Activated CD8-positive, alpha-beta T cell treated with anti-CD3 and anti-CD28 coated beads, Interleukin-2, amount 10 ng/mL, durations not matched to agents 7 days and 5 days (primary cell): ENCODE measurements at places on chromosomes 2 and 18. TPM values are rescaled to one million over a fixed set of nuclear protein-coding genes. Genes with fewer than 3 reads are reported as not detected.

The ANTXR1 gene
- total RNA-seq, result not detected

The GTF2A1L gene
- not detected for total RNA-seq

The SCYGR4 gene
- not detected for total RNA-seq

The GAL3ST2 gene
- 0.34 TPM for total RNA-seq

The FKBP7 gene
- 2.6 TPM for total RNA-seq

The ABCG5 gene
- not detected for total RNA-seq

The RAB27B gene
- total RNA-seq, result 2.0 TPM

GRCh38 chr18:59505356-59505755 lies 146.3 kb upstream of the LMAN1 start:
- no peaks in the 10 kb centered on the region for H3K36me3 ChIP-seq
- no peak overlapping the region for H3K4me3 ChIP-seq
- H3K27me3 ChIP-seq, result peaks cover 2% of the 10 kb centered on the region
- H3K4me1 ChIP-seq, result no peaks in the 10 kb centered on the region

DNA sequence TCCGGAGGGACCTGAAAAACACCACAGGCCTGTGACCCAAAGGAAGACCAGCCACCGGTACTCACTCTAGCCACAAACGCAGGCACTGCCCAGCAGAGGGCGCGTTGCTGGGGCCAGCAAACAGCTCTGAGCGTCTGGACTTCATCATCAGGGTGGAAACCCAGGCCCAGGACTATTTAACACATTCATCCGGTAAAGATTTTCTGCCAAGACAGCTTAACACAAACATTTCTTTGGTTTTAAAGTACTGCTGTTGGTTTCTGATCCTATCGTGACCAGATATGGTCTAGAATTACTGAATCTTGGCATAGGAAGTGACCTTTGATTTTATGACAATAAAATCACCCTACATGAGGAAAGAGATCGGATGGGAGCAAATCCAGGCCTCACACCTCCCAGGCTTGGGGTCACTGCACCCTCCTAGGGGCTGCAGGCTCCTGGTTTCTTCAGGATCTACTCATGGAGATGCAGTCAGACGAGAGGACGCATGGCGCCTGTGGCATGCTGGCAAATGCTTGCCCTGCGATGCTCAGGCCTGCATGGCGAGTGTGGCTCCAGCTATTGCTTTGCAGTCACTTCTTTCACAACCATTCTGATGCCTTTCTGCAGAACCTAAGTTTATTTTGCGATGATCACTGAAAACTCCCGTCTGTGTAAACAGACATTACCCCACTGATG lies 130.4 kb downstream of the COL4A4 start:
- H3K4me3 ChIP-seq, result no peak overlapping the region
- H3K4me1 ChIP-seq, result peaks cover 3% of the 10 kb centered on the region
- H3K27me3 ChIP-seq, result peaks cover 23% of the 10 kb centered on the region
- DNase-seq, result peak; percentile 24

GRCh38 chr18:59273759-59274532 lies 692 bp upstream of the RAX start:
- no peak overlapping the region for H3K4me3 ChIP-seq
- no peak for DNase-seq
- H3K27ac ChIP-seq, result no peak overlapping the region

DNA sequence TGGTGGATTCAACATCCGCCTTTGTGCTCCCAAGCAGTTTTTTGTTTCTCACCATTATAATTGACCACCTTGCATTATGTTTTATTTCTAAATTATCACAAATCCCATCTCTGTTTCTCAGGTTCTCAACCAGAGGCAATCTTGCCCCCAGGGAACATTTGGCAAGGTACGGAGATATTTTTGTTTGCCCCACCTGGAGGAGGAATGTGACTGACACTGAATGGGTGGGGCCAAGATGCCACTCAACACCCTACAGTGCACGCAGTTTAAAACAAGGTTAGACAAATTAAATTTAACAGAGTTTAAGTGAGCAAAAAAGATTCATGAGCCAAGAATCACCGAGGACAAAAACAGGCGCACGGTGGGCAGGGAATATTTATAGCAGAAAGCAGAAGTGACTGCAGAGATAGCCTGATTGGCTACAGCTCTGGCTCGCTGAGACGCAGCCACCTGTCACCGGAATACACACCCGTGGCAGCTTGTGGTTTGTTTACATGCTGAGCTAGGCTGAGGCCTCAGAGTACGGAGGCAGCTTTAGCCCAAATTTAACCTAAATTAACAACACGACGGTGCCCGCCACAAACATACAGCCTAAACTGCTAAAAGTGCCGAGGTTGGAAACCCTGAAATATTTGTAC lies 150.0 kb upstream of the ALKAL2 start:
- peaks cover 27% of the 10 kb centered on the region for H3K4me1 ChIP-seq
- no peaks in the 10 kb centered on the region for H3K27me3 ChIP-seq
- peak; percentile 79 for DNase-seq
- peak overlapping the region; percentile 66 for H3K4me3 ChIP-seq
- H3K36me3 ChIP-seq, result no peaks in the 10 kb centered on the region

DNA sequence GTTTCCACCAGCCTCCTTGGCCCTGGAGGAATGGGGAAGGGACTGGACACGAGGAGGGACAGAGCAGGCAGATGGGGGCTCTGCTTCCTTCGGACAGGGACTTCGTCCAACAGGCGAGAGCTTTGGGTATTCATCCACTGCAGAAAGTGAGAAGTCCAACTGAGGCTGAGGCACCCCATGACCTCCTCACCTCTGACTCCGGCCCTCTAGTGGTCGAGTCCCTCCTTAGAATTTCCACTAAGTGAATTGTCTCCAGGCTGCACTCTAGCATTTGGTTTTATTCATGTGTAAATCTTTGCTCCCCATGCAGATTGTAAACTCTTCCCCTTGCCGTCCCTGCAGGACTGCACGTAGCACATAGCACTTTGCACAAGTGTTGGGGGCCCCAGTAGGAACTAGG lies 75.6 kb downstream of the TMEM247 start:
- H3K27me3 ChIP-seq, result no peaks in the 10 kb centered on the region
- peak; percentile 53 for DNase-seq
- no peak overlapping the region for H3K4me3 ChIP-seq
- H3K36me3 ChIP-seq, result peaks cover 20% of the 10 kb centered on the region
- H3K4me1 ChIP-seq, result peaks cover 25% of the 10 kb centered on the region
- H3K27ac ChIP-seq, result no peak overlapping the region

GRCh38 chr2:224038049-224038829 lies 847 bp downstream of the SERPINE2 start:
- peaks cover 36% of the 10 kb centered on the region for H3K4me1 ChIP-seq
- H3K36me3 ChIP-seq, result peaks cover 2% of the 10 kb centered on the region
- peaks cover 35% of the 10 kb centered on the region for H3K27me3 ChIP-seq
- H3K27ac ChIP-seq, result peak overlapping the region; percentile 68

- no peak overlapping the region for H3K4me3 ChIP-seq
- H3K36me3 ChIP-seq, result no peaks in the 10 kb centered on the region
- peaks cover 3% of the 10 kb centered on the region for H3K27me3 ChIP-seq
- no peak for DNase-seq
These were observed 30.0 kb downstream of the SERPINB8 start for GRCh38 chr18:63999871-64000270.

DNA sequence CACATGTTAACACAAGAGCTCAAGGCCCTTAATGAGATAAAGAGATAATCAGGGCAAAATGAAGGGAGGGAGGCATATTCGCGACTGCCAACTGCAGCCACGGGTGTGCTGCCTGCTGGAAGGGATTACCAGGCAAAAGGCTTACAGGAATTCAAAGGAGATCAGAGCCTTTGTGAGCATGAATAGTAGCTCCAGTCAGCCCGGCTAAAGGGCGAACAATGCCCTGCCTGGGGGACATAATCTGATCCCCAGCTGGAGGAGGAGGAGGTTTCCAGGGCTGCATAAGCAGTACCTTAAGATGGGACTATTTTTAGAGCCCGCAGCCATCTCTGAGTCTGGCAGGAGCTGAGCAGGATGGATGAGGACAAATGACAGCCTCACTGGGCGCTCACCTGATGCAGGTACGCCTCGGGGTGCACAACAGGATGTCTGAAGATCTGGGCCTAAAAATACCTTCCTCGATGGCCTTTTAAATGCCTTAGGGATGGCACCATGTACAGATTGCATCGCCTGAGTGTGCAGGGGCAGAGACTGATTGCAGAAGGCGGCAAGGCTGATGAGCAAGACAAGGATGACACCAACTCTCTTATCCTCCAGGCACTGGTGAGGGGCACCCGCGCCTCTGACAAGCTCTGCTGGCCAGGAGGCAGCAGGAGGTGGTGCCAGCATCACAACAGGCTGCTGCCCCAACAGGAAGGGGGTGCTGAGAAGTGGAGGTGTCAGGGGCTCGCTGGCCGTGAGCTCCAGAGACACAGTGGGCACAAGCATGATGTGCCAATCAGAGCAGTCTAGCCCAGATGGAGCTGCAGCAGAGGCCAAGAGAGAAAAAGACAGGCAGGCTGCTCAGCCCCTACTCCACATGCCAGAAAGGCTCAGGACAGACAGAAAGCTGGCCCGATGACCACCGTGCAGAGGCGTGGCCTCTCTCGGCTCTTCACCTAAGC lies 111.4 kb downstream of the EIPR1 start:
- H3K27me3 ChIP-seq, result no peaks in the 10 kb centered on the region
- H3K27ac ChIP-seq, result no peak overlapping the region
- DNase-seq, result no peak
- H3K4me3 ChIP-seq, result no peak overlapping the region

DNA sequence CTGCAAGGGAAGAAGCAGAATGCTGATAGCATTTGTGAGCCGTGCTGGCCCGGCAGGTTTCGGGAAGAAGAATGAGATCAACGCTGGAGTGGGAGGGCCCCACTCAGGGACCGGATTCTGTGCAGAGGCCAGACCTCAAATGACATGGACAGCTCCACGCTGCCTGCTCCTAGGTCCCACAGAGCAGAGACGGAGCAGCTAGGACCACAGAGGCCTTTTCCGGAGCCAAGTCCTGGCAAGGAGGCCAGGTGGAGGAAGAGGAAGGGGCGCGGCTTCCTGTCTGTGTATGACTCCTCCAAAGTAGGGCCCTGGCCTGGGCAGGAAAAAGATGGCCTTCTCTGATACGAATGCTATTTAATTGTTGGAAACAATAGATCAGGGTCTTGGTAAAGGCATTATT lies 139.9 kb downstream of the LRRC30 start:
- no peaks in the 10 kb centered on the region for H3K27me3 ChIP-seq
- peaks cover 3% of the 10 kb centered on the region for H3K4me1 ChIP-seq
- DNase-seq, result no peak
- no peak overlapping the region for H3K4me3 ChIP-seq
- no peak overlapping the region for H3K27ac ChIP-seq

DNA sequence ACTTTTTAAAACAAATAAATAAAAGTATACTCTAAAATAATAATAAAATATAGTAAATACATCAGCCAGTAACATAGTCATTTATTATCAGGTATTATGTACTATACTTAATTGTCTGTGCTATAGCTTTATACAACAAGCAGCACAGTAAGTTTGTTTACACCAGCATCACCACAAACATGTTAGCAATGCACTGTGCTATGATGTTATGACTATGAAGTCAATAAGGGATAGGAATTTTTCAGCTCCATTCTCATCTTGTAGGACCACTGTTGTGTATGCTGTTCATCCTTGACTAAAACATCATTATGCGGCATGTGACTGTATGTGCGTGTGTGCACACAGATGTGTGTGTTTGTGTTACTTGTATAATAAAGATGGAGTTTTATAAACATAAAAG lies 137.5 kb downstream of the LYPD6B start:
- no peak overlapping the region for H3K27ac ChIP-seq
- no peak for DNase-seq
- H3K36me3 ChIP-seq, result no peaks in the 10 kb centered on the region
- H3K27me3 ChIP-seq, result peaks cover 6% of the 10 kb centered on the region

- H3K4me1 ChIP-seq, result peaks cover 62% of the 10 kb centered on the region
- no peaks in the 10 kb centered on the region for H3K27me3 ChIP-seq
- H3K27ac ChIP-seq, result peak overlapping the region; percentile 97
- DNase-seq, result no peak
- peak overlapping the region; percentile 94 for H3K4me3 ChIP-seq
- H3K36me3 ChIP-seq, result peaks cover 70% of the 10 kb centered on the region
These were observed 1.0 kb upstream of the ACTR3 start for GRCh38 chr2:113888641-113889470.

DNA sequence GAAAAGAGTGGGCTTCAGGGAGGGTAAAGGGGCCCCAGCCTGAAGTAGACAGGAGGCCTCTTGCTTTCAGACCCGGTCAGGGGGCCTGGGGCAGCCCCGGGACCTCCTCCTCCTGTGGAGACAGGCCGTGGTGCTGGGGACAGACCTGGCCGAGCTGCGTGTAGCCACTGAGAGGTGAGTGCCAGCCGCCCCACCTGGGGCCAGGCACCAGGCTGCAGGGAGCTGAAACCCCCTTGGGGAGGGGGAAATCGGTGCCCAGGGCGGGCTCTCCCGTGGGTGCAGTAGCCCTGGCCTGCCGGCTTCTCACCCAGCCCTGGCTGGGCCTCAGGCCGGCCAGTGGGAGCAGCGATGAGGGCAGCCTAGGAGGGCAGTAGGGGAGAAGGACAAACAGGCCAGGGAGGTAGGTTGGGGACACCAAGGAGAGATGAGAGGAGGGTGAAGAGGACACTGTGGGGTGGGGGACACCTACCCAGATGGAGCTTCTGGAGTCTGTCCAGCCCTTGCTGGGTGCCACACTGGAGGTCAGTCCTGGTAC lies 24.0 kb downstream of the CROCC2 start:
- no peaks in the 10 kb centered on the region for H3K36me3 ChIP-seq
- H3K4me1 ChIP-seq, result no peaks in the 10 kb centered on the region
- H3K27me3 ChIP-seq, result no peaks in the 10 kb centered on the region
- DNase-seq, result no peak
- no peak overlapping the region for H3K4me3 ChIP-seq
- no peak overlapping the region for H3K27ac ChIP-seq

GRCh38 chr2:174341995-174342685 lies 7.4 kb downstream of the SP9 start:
- H3K4me1 ChIP-seq, result peaks cover 39% of the 10 kb centered on the region
- no peak overlapping the region for H3K27ac ChIP-seq
- no peak for DNase-seq
- H3K36me3 ChIP-seq, result peaks cover 4% of the 10 kb centered on the region
- H3K4me3 ChIP-seq, result peak overlapping the region; percentile 63

GRCh38 chr2:114022360-114023085 lies 132.6 kb downstream of the ACTR3 start:
- H3K4me1 ChIP-seq, result no peaks in the 10 kb centered on the region
- H3K27ac ChIP-seq, result no peak overlapping the region
- peaks cover 4% of the 10 kb centered on the region for H3K27me3 ChIP-seq
- H3K36me3 ChIP-seq, result no peaks in the 10 kb centered on the region

- no peaks in the 10 kb centered on the region for H3K4me1 ChIP-seq
- H3K36me3 ChIP-seq, result no peaks in the 10 kb centered on the region
- DNase-seq, result no peak
- H3K4me3 ChIP-seq, result no peak overlapping the region
- H3K27me3 ChIP-seq, result no peaks in the 10 kb centered on the region
These were observed 292.8 kb downstream of the CCDC85A start for GRCh38 chr2:56476509-56477071.

GRCh38 chr2:48760826-48761225 lies 5.3 kb upstream of the LHCGR start:
- H3K27me3 ChIP-seq, result peaks cover 13% of the 10 kb centered on the region
- DNase-seq, result no peak
- no peak overlapping the region for H3K27ac ChIP-seq
- H3K36me3 ChIP-seq, result no peaks in the 10 kb centered on the region
- no peak overlapping the region for H3K4me3 ChIP-seq

- H3K4me3 ChIP-seq, result no peak overlapping the region
- H3K4me1 ChIP-seq, result no peaks in the 10 kb centered on the region
- no peaks in the 10 kb centered on the region for H3K36me3 ChIP-seq
- H3K27me3 ChIP-seq, result peaks cover 6% of the 10 kb centered on the region
These were observed 145.6 kb downstream of the NDUFA10 start for GRCh38 chr2:239879423-239880084.

GRCh38 chr2:151252646-151253045 lies 9.0 kb downstream of the RBM43 start:
- H3K36me3 ChIP-seq, result peaks cover 47% of the 10 kb centered on the region
- H3K4me1 ChIP-seq, result peaks cover 4% of the 10 kb centered on the region
- H3K27ac ChIP-seq, result no peak overlapping the region
- no peak overlapping the region for H3K4me3 ChIP-seq
- DNase-seq, result no peak
